ENCODE measurements at places on chromosomes 3 and 15.

DNA sequence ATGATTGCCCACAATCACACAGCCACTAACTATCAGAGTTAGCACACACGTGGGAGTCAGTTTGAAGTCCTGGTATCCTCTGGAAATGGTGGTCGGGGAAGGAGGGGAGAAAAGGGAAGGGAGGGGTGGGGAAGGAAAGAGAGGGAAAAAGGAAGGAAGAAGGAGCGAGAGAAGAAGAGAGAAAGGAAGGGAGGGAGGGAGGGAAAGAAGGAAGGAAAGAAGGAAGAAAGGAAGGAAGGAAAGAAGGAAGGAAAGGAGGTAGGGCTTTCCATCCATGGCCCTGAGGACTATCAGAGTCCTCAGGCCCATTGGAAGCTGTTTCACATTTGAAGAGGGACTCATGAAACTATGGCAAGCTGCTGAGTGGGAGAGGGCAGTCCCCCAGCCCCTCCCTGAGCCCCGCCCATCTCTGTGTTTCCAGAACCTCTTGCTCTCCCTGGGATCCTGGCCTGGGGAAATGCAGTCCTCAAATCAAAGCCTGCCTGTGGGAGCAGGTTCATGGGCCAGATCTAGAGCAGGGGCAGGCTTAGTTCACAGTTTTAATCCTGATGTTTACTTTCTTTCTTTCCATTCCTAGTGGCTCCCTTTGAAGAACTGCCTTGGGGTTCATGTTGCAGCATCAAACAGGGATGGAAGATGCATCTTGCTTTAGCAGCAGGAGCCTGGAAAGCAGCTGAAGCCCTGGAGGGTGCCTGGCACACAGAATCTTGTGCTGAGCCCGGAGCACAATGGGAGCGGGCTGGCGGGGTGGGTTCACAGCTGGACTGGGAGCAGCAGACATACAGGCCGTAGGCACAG lies 66.1 kb upstream of the GLCE start:
- DNase-seq, result no peak

DNA sequence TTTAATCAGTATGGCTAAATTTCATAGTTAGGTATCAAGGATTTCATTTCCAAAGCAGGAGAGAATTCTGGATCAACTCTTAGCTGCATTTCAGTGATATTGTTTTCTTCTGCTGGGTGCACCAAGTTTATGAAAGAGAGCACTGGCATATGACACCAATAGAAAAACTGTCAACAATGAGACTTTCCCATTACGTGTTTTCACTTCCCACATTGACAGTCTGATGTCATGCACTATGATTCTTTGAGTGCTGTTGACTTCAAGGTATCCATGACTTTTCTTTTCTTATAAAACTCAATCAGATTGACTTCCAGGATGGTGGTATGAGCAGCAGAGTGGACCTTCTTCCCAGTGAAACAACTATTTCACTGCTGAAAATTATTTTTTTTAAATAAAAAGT lies 476.1 kb downstream of the EDEM1 start:
- no peak for DNase-seq

DNA sequence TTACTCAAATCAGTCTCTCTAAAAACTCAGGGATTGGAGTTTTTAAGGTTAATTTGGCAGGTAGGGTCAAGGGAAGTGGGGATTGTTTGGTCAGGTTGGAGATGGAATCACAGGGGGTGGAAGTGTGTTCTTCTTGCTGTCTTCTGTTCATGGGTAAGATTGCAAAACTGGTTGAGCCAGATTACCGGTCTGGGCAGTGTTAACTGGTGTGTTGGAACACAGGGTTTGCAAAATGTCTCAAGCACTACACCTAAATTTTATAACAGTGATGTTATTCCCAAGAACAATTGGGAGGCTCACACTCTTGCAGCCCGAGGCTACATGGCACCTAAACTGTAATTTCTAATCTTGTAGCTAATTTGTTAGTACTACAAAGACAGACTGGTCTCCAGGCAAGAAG lies 425.4 kb downstream of the PLOD2 start:
- DNase-seq, result no peak

DNA sequence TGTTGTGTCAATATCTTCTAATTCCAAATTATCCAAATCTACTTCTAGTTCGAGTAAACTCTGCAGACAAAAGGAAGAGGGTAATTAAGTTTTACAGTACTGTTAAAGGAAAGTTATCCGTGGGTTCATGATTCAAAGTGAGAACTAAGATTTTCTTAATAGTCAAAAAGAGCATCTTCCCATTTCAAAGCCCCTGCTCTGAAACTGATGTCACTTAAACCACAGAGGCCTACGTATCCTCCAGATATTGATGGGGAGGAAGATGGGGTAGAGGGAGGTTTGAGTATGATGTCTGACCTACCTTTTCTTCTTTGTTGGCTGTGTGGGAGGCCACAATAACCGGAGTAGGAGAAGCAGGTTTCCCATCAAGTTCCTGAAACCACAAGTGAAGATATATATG lies 14.1 kb downstream of the MRPS22 start:
- no peak for DNase-seq

GRCh38 chr3:9250236-9250635 lies 790 bp upstream of the SRGAP3 start:
- no peak for DNase-seq

DNA sequence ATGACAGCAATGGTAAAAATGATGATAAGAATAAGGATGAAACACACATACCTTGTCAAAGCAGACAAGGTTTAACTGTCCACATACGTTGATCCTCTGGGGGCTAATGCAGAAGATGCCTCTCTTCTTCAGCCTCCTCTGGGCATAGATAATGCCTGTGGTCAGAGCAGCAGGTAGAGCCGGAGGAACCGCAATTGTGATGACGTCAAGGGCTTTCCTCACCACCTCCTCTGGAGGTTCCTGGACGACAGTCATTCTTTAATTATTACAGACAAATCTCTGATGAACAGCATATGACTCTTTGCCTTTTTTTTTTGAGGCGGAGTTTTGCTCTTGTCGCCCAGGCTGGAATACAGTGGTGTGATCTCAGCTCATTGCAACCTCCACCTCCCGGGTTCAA lies 86.3 kb upstream of the ATP13A5 start:
- no peak for DNase-seq

DNA sequence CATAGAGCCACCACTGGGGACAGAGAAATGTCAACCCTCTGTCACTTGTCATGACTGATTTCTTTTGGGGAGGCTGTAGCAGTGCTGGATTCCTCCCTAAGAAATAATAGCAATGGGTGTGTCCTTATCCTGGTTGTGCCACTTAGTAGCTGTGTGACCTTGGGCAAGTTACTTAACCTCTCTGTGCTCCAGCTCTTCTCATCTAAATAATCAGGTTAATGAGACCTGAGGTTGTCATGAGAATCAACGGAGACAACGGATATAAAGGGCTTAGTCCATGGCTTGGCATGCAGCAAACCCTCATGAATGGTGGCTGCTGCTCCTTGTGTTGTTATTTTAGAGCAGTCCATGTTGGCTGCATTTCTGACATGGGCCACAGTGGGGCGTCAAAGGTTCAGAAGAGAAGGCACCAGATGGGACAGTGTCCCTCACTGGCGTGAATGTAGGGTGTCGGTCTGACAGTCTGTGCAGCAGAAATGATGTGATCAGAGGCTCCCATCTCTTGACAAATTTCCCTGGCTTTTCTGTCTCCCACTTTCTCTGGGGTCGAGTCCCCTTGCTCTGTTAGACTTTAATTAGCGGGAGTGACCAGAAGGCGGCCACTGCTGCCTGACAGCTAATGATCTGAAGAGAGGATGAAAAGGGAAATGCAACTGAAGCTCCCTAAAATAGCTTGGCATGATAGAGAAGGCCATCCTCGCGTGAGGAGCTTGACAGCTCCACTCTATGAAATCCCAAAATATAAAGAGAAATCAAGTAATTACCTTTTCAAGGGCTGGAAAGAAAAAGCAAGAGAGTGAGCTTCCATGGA lies 209.4 kb downstream of the CADPS start:
- no peak for DNase-seq

DNA sequence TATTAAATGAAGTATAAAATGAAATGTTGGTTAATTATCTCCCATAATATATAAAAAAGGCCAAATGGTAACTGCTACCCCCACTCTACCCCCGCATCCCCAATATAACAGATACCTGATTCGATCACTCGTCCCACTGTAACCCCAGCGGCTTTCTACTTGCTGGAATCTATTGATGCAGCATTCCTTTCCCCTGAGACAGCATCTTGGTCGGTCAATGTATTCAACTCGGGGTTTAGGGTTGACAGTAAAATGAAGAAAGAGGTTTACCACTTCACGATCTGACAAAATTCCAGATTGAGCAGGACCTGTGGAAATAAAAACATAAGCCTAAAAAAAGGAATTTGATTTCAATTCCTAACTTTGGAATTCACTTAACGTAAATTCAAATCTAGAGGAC lies 18.6 kb upstream of the C15orf40 start:
- no peak for DNase-seq

DNA sequence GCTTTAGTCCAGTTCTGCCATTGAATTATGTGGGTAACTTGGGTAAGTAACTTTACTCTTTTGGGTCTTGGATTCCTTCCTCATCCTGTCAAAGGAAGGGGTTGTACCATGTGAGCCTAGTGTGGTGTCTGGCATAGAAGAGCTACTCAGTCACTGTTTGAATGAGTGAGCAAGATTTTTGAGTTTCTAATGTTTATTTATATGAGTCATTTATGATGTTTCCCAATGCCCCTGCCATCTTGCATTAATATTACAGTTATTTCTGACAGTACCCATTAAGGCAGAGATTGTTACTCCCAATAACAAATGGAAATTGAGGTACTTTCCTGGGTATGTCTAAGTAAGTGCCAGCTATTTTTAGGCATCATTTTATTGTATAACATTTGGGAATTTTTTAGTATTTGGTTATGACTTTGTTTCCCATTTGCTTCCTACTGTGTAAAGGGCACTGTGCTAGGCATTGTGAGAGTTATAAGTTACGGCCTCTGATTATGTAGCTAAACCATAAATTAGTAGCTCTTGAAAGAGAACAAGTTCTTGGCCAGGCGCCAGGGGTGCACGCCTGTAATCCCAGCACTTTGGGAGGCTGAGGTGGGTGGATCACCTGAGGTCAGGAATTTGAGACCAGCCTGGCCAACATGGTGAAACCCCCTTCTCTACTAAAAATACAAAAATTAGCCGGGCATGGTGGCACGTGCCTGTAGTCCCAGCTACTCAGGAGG lies 23.5 kb downstream of the NR1D2 start:
- DNase-seq, result no peak

DNA sequence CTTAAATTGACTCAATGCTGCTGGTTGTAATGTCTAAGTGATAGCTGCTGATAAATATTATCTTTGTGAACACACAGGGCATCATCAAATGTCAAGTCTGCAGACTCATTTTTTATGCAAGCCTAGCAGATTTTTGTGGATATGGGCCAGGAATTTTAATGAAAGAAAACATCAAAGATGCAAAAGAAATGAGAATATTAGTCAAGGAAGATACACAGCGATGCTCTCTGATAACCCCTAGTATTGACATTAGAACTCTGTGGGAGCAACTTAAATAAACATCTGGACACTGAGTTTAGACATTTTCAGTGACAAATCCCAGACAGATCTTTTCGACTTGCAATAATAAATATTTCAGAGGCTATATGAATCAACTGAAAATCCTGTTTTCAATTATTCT lies 28.3 kb downstream of the POLR2M start:
- DNase-seq, result no peak

- DNase-seq, result no peak
Measured at GRCh38 chr3:115062412-115062956, 84.6 kb downstream of the ZBTB20 start.

DNA sequence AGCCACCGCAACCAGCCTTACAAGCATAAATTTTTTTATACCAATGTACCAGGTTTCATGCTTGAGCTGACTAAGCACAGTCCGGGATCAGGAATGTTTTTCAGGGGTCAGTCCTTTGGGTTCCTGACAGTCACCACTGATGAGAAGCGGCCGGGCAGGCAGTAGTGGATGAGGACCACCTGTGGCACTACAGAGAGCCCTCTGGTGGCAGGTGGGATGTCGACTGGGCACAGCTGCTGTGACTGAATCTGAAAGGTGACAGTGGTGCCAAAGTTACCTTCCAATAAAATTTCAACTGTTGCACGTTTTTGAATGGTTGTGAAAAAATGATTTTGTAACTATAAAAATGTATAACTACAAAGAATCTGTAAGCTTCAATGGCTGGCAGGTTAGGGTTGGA lies 34.0 kb downstream of the TPRA1 start:
- no peak for DNase-seq

- DNase-seq, result no peak
Measured at GRCh38 chr3:24968036-24968435, 460.0 kb upstream of the RARB start.

DNA sequence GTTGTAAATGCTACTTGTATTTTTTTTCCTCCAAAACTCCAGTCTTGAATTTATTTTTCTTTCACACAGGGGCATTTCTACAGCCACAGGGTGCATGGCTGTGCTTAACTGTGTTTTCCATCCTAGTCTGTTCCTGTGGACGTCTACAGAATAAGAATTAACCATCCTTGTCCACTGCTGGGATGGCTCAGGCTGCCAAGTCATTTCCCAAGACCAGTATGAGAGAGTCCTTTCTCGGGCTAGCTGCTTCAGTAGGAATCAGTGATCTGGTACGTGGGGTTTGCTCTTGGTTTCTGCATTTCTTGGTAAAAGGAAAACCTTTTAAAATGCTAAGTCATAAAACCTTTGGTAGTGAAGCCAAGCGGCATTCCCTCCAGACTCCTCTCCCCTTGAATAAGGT lies 29.8 kb downstream of the CHDH start:
- DNase-seq, result no peak

- DNase-seq, result no peak
Measured at GRCh38 chr3:150725548-150725947, 21.8 kb upstream of the ERICH6 start.

DNA sequence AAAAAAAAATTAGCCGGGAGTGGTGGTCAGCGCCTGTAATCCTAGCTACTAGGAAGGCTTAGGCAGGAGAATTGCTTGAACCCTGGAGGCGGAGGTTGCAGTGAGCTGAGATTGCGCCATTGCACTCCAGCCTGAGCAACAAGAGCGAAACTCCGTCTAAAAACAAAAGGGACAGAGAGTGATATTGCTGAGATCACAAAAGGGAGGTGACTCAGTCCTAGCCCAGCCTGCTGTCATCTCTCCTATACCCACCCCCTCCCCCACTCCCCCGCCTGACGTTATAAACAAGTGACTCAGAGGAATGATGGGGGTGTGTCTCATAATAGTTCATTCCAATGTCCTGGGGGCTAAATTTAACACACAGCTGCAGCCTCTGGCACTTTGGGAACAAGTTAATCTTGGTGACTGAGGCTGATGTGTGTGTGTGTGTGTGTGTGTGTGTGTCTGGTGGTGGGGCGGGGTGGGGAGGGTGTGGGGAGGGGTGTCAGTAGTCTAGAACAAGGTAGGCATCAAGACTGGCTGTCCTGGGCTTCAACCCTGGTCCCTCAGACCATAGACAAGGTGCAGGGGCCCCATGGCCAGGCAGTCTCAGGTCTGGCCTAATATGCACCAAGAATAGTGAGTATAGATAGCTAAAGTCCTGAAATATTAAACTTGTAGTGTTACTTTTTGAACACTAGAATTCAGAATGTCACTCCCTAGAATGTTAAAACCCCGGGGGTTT lies 1.3 kb upstream of the KLHL40 start:
- no peak for DNase-seq

- no peak for DNase-seq
Measured at GRCh38 chr3:127790882-127791183, 31.5 kb downstream of the MGLL start.

All from activated naive CD4-positive, alpha-beta T cell (primary cell).